MM.1S (cell line): ENCODE measurements at places on chromosomes 5 and 9.

GRCh38 chr5:106675687-106676086 lies 995.0 kb downstream of the EFNA5 start:
- no peak for DNase-seq

DNA sequence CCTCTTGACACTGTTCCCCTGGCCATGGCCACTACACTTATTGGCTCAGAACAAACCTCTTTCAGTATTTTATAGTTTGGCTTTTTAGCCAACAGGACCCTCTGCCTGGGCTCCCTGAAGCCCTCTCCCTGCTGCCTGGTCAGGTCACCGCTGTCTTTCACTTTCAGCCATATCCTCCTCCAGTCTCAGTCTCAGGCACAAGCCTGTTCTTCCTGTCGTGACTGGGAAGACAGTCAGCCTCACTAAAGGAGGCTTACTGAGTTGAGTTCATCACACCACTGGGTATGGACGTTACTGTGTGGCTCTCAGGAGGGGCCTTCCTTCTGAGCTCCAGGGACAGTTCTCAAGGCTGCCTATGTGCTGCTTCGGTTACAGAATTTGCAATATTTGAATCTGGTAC lies 2.0 kb downstream of the QSOX2 start:
- DNase-seq = peak; percentile 21

DNA sequence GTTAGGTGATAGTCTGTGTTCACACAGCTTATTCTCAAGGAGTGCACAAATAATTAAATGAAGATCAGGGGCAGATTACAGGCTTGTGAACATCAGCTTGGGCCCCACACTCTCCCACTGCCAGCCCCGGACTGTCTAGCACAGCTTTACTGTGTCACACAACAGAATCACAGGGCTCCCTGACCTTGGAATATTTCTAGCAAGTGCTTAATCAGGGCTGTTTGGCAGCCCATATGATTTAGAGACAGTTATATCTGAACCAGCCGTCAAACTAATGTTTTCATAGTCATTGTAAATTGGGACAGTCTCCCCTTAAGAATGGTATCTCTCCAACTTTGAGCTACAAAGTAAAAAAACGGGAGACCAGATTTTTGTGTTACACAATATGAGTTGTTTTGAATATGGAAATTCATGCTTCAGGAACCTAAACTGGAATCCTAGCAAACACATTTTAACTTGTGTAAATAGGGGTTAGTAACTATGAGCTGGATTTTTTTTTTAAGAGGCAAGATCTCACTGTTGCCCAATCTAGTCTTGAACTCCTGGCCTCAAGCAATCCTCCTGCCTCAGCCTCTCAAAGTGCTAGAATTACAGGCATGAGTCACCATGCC lies 517.6 kb downstream of the BNC2 start:
- DNase-seq = no peak

- no peak for DNase-seq
Observed at GRCh38 chr5:56558131-56558745, 257.1 kb upstream of the MAP3K1 start.

DNA sequence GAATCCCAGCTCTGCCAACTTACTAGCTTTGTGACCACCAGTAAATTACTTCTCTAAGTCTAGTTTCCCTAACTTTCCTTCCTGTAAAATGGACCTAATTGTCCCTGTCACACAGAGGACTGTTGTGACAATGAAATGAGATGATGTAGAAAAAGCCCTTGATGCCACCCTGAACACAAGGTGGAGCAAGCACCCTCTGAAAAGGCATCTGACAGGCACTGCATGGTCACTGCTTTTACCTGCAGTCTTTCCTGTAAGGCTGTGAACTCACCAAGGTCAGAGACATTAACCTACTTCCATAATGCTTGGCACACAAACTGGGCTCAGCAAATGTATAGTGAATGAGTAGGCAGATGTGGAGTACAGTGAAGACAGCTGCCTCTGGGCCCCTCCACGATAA lies 6.1 kb downstream of the SLC31A2 start:
- DNase-seq = no peak

DNA sequence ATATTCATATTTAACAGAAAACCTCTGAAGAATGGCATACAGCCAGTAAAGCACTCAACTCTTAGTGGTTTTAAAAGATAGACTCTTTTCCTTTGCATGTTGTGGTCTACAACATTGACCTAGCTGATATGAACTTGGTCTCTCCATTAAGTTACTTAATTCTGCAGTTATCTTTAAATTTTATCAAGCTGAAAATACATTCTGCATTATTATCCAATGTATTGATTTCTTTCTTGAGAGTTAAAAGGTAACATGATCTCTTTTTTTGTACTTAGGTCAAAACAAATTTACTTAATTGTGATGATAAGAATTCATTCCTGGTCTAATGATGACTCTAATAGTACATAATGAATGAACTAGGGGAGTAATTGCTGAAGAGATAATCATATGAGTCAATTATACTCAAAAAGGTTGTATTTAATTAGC lies 132.9 kb downstream of the STARD4 start:
- DNase-seq = no peak
